CD4-positive, alpha-beta T cell treated with Interleukin-4 for 1 hour (primary cell): ENCODE measurements at places on chromosomes 5 and 9.

GRCh38 chr5:2946315-2946714 is 194.8 kb upstream of the IRX2 start:
- no peak for DNase-seq

- DNase-seq: no peak
Measured at GRCh38 chr5:18605186-18605585, 970.9 kb downstream of the TAF11L14 start.

- no peak for DNase-seq
Measured at GRCh38 chr5:120545007-120545406, 80.9 kb downstream of the PRR16 start.

GRCh38 chr9:130191749-130192120 is 19.5 kb downstream of the NCS1 start:
- no peak for DNase-seq

GRCh38 chr5:103119765-103120606 is at the start of the genes GIN1 and PPIP5K2:
GIN1 (minus strand) TSS chr5:103120138; CDS start chr5:103108707, 11,431 bp downstream.
PPIP5K2 (plus strand) TSS chr5:103120301; CDS start chr5:103129590, 9,289 bp downstream.
- peak; percentile 98 for DNase-seq

- no peak for DNase-seq
Measured at GRCh38 chr5:17431272-17432050, 66.6 kb upstream of the TAF11L2 start.

DNA sequence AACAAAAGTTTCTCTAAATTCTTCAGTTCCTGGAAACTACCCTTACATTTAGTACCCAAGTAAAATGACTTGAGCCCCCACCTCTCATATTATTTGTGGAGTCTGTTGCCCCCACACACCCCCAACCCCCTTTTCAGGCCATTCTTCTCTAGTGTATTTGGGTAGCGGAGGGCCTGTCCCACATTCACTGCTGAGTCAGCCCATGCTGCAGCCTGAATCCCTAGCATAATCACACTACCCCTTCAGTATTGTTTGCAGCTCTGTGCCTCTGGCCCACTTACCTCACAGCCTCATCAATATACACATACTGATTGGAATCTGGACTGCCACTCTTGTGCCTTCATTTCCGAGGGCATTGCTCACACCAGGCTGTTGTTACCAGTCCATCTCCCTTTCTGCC is 26.8 kb downstream of the RGS7BP start:
- DNase-seq: no peak

DNA sequence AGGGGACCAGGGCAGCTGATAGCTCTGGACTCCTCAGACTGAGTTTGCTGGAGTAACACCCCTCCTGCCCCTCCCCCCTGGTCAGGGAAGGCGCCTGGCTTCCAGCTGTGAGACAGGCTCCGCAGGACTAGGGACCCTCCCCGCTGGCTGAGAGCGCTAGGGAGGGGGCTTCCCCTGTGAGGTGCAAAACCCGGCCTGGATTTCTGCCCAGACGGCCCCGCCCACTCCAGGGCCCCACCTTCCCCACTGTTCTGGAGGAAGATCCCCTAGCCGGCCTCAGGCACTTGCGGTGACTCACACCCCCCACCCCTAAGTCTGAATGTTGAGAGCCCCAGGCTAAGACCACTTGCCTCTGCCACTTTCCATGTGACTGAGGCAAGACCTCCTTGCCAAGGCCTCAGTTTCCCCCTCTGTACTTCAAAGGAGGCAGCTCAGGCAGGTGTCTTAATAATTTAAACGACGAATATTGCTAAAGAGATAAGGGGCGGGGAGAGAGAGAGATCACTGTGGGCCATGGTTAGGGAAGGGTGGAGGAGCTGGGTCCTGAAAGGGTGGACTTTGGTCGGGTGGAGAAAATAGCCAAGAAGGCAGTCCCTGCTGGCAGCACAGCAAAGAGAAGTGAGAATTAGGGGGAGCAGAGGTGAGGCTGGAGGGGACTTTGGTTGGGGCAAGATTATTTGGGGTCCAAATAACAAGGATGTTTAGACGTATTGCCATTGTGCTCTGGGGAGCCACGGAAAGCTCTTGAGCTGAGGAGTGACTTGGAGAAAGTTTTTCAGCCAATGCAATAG is 1.0 kb upstream of the DAB2IP start:
- no peak for DNase-seq

- DNase-seq: no peak
Measured at GRCh38 chr5:34007201-34007620, 639 bp downstream of the AMACR start.

- DNase-seq: no peak
Measured at GRCh38 chr5:17089690-17090089, 127.7 kb upstream of the BASP1 start.

DNA sequence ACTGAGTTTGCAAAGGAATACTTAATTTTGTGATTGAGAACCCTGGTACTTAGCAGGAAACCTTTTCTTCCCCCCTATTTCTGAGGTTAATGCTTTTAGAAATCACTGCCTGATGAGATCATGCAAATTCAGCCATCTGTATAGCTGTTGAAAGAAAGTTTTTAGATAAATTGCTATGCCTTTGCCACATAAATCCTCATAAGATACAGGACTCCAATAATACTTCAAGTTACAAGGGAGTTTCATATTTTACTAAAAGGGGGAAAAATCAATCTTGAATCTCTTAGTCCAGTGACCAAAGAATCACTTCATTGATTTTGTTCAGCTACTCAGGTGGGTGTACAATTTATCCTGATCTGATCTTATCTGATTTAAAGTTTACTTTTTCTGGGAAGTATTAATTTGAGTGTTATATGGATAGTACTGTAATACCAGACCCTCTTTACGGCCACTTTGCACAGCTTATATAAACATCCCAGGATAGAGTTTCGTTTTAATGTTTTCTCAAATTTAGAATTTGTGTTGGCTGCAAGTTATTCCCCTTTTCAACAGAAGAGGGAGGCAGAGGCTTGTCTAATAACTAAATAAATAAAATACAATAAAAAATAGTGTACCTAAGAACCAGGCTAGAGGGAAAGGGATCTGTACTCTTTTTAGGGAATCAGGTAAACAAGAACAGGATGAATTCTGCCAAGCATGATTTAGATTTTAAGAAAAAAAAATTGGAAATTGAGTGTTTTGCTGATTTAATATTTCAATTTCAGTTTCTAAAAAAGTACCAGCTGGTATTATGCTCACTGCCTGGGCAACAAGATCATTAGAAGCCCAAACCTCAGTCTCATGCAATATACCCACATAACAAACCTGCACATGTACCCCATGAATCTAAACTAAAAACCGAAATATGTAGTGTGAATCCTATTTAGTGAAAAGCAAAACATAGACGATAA is 69.1 kb downstream of the PSAT1 start:
- no peak for DNase-seq

DNA sequence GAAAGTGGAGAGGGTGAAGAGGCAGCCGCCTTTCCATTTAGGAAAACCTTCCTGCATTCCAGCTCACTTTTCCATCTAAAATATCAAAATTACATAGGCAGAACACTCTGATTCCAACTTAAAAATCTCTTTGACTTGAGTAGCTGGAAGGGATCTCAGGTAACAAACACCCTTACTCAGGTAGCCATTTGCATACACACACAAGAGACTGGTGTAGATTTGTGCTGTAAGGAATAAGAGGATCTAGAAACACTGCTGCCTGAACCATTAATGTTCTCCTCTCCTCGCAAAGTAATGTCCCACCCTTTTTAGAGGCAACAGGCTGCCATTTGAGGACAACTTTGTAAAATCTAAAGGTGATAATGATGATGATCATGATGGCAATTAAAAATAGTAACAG is 53.5 kb downstream of the BNC2 start:
- DNase-seq: no peak

DNA sequence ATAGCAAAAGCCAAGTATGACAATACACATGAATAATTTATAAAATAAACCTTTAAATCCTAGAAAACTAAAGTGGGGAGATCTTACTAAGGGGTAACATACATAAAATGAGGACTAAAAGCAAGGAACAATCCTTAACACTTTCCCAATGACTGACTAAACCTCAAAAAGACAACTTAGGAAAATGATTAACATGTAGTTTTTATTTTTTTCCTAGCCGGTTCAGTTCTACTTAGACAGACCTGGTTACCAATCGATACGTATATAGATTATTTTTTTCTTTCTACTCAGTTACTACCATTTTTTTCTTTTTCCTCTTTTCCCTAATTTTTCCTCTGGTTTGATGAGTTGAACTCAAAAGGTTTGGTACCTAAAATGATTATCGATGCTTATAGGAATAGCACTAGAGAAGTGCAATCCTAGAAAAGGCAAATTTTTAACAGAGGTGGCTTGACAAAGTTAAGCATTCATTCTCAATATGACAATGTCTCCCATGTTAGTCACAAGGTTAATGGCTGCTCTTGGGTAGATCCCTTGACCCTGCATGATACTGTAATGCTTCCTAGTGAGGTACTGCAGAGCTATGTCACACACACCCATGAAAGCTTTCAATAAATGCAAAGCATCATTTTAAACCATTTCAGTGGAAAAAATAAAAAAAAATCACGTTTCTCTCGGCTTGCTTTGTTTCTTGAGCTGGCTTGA is 41.5 kb downstream of the FBXO4 start:
- no peak for DNase-seq

DNA sequence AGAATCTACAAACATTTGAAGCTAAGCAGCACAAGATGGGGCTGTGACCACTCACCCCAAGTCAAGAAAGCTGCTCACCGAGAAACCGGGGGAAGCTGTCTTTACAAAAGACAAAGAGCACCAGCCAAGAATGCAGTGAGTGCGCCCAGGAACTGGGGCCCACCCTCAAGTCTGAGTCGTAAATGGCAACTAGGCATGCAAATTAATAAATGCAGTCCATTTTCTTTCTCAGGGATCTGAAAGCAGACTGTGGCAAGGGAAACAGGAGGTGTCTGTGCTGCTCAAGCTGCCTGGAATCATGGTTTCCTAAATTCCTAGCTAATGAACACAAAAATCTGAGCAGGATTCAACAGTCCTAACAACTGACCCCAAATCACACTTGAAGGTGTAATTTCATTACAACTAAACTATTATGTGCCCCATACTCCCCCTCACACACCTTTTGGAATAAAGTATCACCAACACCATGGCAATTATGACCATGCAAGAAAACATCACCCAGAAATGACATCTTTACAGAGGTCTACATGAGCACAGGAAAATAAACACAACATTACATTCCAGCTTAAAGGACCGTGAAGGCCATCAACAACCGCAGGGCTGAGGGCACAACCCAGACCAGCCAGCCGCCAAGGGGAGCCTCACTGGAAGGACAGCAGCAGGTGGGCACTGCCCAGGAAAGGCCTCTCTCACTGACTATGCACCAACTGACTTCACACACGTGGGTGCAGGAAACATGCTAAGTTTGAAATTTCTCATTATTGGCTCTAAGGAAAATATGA is 17.6 kb downstream of the NSUN2 start:
- DNase-seq: no peak

- no peak for DNase-seq
Measured at GRCh38 chr5:69512740-69513260, 20.2 kb downstream of the OCLN start.

DNA sequence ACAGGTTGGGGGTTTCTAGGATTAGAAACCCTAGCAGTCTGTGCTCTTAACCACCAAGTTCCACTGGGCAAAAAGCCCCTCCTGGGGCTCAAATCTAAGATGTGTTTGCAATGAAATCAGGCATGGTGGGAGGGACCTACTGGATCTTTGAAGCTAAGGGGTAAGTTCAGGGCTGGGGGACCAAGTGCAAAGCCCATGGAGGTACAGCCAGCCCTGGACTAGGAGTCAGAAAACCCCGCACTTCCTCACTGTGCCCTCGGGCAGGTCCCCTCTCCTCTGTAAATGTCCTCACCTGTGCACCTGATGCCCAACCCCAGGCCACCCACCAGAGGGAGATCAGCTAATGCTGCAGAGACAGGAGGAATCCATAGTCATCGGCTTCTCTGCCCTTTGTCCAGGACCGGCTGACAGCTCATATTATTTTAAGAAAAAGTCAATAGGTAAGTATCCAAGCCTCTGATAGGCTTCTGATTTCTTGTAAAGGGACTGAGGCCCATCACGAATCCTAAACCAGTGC is 138.3 kb downstream of the PAX5 start:
- no peak for DNase-seq

- DNase-seq: no peak
Measured at GRCh38 chr5:126280846-126281245, 142.4 kb upstream of the GRAMD2B start.

DNA sequence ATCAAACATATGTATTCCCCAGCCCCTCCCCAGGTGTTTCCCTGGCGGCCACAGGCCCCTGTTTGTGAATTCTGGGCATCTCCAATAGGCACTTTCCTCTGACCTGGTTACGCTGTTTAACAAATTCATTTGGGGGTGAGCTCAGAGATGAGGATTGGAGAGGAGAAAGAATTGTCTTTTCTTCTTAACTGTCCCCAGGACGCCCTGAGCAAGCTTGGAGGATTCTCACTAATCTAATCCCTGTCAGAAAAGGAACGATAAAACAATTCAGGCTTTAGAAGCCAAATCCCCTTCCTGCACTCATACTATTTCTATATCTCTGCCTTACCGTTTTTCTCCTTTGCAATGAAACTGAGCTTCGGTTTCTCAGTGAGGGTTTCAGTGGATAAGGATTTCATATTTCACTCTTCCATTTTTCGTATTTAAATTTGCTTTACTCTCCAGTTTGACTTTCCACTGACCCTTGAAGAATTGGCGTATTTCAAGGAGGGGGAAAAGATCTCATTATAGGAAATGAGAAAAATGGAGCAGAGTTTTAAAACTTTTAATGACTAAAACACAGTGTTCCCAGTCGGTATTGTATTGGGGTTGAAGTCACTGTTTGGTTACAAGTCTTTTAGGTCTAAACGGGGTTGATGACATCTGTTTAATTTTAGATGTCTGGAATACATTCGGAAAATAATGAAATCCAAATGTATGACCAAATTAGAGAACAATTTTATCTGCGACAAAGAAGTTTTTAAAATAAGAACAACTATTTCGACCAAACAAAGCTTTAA is 180.1 kb downstream of the MACROH2A1 start:
- no peak for DNase-seq

GRCh38 chr9:121811140-121811539 is 159.7 kb downstream of the DAB2IP start:
- DNase-seq: no peak

- DNase-seq: peak; percentile 64
Measured at GRCh38 chr5:172713113-172713808, 57.7 kb downstream of the DUSP1 start.

DNA sequence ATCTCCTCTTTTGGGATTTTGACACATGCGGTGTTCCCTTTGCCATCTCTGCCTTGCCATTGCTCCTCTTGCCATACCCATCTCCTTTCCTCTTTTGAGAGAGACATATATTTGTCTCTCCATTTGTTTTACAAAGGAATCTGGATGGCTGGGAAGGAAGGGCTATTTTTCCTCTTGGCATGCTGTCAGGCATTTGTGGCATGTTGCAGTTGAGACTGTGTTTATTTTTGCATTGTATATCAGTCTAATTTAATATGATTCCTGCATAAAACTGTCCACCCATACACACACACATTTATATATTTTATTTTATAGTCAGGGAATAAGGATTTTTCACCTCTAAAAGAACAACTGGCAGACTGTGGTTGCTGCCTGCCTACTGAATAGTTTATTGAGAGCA is 1105.8 kb upstream of the SEMA6A start:
- no peak for DNase-seq

DNA sequence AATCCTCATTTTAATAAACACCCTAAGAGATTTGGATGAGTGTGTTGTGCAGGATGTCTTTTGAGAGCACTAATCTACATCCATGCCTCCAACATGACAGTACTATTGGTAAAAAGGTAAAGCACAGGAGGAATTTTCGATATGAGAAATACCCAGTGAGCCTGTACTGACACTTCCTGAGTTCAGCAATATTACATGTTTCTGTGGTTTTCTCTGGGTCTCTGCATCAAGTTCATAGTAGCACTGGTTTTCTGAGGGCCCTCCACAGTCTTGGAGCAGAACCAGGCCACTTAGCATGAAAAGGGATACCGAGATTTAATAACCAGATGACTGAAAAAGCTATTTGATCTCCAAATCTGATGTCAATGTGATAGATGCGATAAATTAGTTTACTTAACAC is 524.1 kb downstream of the TMEM38B start:
- DNase-seq: no peak
